ENCODE measurements at places on chromosomes 12 and 14.

- DNase-seq, result no peak
Measured at GRCh38 chr12:120994059-120994458, 15.7 kb downstream of the HNF1A start.

GRCh38 chr14:101101456-101102056, 198.0 kb upstream of the RTL1 start:
- DNase-seq, result no peak

- DNase-seq, result no peak
Measured at GRCh38 chr14:59870277-59871165, at the start of gene RTN1. RTN1 (minus strand) TSS chr14:59870776; CDS start chr14:59870630, 146 bp downstream.

DNA sequence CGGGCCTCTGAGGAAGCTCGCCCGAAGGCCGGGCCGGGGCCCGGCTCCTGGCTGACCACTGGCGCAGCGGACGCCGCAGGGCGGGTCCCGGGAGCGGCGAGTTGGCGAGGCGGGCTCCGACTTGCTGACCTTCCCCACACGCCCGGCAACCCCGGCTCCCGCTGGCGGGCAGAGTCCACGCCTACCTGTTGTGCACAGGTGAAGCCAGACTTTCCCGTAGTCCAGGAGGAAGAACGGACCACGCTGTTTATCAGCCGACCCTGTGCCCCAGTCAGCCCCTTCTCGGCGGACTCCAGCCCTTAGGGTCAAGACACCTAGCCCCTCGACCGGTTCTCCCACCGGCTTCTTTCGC, 407 bp downstream of the HEATR5A start:
- DNase-seq, result no peak

- DNase-seq, result no peak
Measured at GRCh38 chr14:55502746-55503284, 62.4 kb upstream of the TBPL2 start.

DNA sequence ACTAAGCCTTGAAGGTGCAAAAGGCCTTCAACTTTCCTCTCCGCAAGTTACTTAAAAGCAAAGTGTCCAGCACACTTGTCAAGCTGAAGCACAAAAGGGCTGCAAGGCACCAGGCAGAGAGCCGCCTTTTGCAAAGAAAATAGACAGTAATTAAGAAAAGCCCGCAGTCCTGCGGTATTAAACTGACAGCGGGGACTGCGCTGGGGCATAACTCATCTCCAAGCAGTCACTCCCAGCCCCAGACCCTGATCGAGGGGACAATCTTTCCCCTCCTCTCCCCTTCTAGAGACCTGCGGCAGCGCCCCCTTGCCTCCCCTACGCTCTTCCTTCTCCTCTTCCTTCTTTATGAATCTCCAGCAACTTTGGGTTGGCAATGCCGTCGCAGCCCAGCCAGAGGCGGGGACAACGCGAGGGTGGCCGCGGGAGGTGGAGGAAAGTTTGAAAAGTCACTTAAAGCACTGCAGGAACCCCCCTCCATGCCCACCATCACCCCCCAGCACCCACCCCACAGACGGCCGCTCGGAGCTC, 200.9 kb upstream of the CAND1 start:
- DNase-seq, result peak; percentile 19

DNA sequence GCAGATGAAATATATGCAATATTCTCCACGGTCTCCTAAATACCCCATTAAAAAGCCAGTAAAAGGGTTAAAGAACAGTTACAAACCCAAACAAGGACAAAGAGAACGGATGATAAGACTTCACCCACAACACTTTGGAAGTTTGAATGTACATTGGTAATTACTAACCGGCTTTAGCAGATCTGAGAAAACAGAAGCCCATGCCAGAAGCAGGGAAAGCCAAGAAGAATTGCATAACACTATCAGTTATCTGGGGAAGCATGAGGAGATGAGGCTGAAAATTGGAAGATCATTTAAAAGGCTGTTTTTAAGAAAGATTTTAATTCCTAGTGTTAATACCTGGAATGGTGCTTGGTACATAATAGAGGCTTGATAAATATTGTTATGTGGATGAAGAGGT, 55.6 kb upstream of the MYBPC1 start:
- no peak for DNase-seq

DNA sequence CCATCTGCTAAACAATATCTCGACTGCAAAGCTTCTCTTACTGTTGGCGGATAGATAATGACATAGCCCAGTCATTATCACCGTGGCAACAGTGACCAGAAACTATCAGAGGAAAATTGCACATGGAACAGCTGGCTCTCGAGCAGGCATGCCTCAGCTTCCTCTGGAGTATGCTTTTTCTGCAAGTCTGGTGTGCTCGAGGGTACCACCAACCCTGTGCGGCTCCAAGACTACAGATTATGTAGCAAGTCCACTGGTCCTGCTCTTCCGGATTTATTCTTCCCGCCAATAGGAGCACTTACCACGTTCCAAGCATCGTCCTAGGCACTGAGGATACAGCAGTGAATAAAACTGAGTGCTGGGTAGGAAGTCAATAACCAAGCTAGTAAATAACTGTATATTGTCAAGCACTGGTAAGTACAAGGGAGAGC, 1.4 kb upstream of the GLRX5 start:
- DNase-seq, result no peak

DNA sequence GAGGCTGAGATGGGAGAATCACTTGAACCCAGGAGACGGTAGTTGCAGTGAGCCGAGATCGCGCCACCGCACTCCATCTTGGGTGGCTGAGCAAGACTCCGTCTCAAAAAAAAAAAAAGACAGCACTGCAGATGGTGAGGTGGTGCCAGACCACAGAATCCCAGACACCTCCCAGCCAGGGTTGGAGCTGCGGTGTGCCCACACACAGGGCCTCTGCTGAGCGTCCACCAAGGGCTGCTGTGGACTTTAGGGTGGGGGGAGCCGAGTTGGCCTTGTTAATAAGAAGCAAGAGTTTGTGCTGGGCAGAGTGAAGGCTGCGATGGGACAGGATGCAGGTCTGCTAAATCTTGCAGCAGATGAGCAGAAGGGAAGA, 14.2 kb downstream of the KMT5A start:
- no peak for DNase-seq

GRCh38 chr12:64907097-64907496, 82.7 kb downstream of the TBC1D30 start:
- DNase-seq, result no peak

DNA sequence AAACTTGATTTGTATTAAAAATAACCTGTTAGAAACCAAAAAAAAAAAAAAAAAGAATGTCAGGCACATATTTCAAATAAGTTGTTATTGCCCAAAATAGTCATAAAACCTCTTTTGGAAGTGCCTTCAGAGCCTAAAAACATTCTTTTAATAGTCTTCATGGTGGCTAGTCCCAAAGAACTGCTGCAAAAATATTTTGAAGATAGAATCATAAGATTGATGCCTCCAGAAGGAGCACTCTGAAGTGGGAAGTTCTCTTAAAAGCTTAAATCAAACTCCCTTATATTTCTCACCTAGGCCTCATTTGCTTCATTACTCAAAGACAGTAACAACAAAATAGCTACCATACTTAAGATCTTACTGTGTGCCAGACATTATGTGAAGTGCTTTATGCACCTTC, 27.2 kb upstream of the NT5DC3 start:
- no peak for DNase-seq

- DNase-seq, result no peak
Measured at GRCh38 chr12:120836114-120836684, 68.0 kb downstream of the SPPL3 start.

DNA sequence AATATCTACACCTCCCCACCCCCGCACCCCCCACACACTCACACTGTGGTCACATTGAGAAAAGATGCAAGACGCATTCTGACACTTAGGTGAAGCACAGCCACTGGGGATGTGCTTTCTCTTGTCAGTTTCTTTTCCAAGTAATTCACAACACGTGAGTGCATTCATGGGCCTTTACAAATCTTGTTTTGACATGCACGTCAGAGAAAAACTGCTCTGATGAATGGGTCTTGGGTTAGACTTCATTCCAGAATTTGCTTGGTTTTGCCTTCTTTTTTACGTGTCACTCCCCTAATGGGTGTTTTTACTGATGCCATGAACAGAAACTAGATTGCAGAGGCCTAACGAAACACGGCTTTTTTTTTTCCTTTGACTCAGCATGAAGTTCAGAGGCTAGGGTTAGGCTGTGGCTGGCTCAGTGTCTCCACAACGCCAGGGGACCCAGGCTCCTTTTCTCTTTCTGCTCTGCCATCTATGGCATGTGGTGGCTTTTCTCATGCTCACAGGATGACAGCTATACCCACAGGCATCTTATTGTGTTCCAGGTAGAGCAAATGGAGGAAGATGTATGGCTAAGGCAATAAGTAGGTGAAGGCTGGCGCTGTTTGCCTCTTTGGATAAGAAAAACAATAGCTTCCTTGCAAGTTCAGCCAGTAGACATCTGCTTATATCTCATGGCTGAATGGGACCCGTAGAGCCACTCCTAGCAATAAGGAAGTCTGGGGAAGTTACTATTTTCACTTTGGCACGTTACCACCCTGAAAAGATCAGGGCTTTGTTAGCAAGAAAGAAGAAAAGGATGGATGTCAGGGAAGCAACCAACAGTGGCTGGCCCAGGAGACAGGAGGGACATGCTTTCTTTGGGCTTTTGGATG, 253.3 kb downstream of the SLC15A4 start:
- no peak for DNase-seq

- DNase-seq, result no peak
Measured at GRCh38 chr12:1562813-1563407, 31.5 kb downstream of the FBXL14 start.

DNA sequence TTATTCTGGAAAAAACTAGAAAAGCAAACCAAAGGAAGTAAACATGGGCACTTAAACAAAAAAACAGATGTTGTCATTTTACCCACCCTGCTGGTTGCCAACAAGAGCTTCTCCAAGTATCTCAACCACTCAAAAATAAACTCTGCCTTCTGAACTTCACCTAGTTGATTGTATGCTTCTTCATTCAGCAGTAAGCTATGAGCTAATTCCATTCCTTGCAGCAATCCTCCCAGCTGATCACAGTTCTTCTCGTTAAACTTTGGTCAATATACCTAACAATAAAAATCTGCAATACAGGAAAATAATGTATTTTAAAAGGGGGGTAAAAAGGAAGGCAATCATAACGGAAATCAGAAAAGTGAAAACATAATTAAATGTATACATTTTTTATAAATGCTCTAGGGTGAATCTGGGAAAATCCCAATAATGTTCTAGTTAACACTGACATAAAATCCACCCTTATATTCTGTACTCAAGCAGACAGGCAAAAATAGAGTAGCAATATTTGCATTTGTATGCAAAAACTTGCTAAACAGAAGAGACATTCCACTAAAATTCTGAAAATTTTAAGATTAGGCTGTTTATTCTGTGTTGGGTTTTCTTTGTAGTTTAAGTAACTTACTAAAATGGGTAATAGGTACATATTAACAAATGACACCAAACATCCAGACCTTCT, 17.4 kb downstream of the HEATR5A start:
- DNase-seq, result no peak

DNA sequence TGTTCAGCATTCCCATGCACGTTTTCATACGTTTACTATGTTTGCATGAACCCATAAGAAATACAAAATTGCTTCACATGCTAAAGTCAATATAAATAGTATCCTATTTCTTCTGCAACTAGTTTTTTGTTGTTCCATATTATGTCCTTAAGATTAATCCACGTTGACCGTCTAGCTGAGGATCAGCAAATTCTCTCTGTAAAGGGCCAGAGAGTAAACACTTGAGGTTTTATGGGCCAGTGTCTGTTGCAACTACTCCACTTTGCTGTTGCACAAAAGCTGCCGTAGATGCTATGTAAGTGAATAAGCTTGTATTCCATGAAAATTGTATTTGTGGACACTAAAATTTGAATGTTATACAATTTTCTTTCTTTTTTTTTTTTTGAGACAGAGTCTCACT, 21.1 kb upstream of the PITPNM2 start:
- no peak for DNase-seq

- no peak for DNase-seq
Measured at GRCh38 chr12:22215467-22216253, 118.8 kb downstream of the ST8SIA1 start.
